Stimulated activated CD4-positive, alpha-beta T cell treated with anti-CD3 and anti-CD28 coated beads, Interleukin-4, amount 100 ng/mL, for 1 hour (primary cell): ENCODE measurements at places on chromosomes 2 and 18.
A peak's percentile ranks its signal among the peaks of the same experiment; 100 is the strongest.

DNA sequence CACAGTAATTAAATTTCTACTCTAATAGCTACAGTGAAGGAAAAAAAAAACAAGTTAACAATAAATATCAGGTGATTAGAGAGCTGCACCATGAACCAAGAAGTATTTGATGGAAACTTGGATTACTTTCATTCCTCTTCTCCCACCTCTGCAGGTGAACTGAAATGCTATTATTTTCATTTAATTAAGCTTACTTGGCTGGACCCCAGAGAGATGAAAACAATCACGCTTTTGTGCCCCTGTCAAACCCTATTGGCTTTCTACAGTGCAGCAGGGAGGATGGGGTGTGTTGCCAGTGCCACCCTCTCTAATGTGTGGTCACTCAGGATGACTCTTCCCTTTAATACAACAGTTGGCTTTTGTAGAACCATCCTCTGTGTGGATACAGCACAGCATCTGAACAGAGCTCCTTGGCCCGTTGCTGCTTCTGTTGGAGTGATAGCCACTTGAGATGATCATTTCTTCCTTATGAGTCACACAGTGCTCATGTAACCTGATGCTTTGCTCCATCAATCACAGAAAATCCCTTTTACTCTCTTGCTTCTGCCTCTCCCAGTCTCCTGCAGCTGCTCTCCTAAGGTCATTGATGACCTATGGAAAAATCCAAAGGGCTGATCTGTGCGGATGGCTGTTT, 5.5 kb upstream of the ARL4C start:
- DNase-seq: no peak

- no peak for DNase-seq
Measured at GRCh38 chr2:109131777-109132176, 2.8 kb downstream of the SH3RF3 start.

DNA sequence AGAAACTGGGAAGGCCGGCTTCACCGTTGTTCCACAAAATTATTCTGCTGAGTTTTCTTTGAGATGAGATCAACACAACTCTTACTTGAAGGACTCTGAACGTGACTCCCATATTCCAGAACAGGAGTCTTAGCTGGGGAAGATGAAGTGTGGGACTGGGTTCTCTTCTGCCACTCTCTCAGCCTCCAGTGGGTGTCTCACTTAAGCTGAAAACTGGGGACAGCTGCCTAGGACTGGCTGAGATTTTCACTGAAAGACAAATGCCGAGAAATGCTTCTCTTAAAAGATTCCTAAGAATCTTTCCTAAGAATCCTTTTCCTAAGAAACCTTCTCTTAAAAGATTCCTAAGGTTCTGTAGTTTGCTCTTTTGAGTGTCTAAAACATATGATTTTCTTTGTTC, 156.6 kb upstream of the LHCGR start:
- DNase-seq: no peak

DNA sequence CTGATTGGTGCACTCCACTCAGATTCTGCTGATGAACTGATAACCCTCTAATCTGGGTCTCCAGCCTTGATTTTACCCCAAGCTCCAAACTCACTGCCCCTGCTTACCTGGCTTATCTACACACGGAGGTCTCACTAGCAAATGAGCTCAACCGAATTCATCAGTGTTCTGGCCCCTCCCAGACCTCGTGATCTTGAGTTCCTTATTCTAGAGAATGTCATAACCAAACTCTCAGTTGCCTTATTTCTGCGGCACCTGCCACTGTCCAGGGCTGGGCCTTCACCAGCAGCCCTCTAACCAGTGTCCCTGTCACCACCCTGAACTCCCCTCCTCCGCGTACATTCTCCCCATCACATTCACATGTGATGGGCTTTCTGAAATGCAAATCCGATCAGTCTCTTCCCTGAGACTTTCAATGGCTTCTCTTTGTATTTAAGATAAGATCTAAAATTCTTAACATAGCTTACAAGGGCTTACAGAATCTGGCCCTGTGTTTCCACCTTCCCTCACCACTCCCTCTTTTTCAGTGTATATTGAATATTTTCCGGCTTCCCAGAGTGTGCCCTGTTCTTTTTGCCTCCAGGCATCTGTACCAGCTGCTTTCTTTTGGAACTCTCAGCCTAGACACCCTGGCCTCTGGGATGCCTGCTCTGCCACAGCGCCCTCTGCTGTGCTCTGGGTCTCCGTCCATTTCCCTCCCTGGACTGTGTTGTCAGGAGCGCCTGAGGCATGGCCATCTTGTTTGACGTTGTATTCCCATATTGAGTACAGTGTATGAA, 31.1 kb downstream of the NAB1 start:
- DNase-seq: peak; percentile 41

- DNase-seq: no peak
Measured at GRCh38 chr2:167115541-167115940, 227.3 kb downstream of the XIRP2 start.

DNA sequence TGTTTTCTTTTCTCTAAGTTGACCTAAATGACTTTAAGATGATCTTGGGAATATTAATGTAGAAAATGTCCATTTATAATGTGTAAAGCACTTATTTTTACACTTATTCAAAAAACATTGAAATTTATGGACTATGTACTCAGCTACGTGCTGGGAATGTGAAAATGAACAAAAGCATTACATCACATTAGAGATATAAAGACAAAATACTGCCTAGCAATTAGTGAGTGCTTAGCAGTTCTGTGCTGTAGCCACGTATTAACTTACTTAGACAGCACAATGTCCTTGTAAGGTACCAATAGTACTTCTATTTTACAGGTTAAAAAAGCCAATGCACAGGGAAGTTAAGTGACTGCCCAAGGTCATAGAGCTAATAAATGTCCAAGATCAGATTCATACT, 103.8 kb upstream of the TTN start:
- DNase-seq: no peak

GRCh38 chr2:162062559-162062958, 11.5 kb downstream of the DPP4 start:
- DNase-seq: no peak

DNA sequence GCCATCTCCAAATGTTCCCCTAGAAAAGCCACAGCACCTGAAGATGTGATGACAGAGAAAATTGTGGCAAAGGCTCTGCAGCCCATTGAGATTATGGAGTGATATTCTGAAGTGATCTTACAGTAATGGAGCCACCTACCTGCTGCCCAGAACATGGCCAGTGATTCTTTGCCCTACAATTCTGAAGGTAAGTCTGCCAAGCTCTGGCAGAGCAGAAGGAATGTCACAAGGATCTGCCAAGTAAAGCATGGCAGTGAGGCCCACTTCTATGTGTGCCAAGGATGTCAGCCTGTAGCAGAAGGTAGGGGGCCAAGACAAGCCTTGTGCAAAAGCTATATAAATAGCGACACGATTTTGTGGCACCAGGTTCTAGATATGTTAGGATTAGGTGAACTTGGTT, 155.1 kb downstream of the RND3 start:
- DNase-seq: no peak

DNA sequence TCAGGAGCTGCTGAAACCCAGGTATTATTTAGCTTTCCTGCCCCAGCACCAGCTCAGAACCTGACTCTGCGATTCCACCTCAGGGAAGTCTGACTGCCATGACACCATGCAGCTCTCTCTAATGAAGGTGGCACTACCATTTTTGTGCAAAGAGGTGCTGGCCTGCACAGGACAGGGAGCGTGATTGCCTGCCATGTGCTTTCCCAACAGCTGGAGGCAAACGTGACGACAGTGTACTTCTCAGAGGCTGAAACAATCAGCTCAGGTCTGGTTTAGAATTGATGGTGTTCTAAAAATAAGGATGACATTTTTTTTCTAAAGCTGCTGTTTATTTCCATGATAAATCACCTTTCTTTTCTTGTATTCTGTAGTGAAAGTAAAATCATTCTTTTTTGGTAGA, 75.2 kb upstream of the TTC39C start:
- no peak for DNase-seq

DNA sequence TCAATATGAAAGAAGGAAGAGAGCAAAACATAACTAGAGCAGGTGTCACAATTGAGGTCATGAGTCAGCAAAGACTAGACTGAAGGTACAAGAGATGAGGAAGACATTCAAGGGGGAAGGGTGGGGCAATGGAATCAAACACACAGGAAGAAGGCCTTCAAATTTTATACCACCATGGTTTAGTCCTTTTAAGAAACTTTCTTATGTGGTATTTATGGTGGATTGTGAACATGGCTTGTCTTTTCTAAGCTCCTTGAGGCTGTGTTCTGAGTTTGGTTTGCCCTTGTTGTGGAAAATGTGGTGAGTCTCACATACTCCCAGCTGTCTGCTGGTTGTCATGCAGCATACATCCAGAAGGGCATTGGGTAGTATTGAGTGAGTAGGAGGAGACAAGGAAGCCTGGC, 62.1 kb downstream of the NABP1 start:
- DNase-seq: no peak

GRCh38 chr2:227163485-227163997, 464 bp downstream of the COL4A4 start:
- no peak for DNase-seq

DNA sequence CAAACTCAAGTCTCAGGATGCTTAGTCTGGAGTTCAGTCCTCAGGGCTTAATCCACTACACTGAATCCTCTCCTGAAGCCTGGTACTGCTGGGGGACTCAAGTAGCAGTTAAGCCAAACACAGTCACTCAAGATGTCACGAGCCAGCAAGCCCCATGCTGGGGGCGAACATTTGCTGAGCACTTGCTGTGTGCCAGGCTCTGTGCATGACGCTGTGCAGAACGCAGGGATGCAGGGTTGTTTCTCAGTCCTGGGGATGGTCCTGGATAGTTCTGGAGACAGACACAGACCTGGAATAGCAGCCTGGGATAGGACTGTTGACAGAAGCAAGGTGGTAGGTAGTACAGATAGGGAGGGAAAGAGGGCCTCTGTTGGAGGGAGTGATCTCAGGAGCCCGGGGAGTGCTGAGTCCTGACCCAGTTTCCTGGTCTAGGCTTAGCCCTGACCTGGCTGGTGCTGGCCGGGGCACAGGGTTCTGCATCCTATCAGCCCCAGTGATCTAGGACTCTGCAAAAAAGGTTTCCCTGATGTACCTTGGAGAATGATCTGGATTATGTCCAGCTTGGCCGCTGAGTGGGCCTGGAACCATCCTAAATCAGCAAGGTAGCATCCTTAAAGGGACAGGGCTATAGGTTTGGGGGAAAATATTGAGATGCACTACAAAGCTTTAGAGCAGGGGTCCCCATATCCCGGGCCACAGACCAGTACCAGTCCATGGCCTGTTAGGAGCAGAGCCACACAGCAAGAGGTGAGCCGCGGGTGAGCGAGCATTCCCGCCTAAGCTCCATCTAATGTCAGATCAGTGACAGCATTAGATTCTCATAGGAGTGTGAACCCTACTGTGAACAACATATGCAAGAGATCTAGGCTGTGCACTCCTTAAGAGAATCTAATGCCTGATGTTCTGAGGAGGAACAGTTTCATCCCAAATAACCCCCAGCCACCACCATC, 54.7 kb upstream of the OTOF start:
- no peak for DNase-seq

GRCh38 chr2:41180387-41180786, 728.5 kb upstream of the SLC8A1 start:
- DNase-seq: no peak

DNA sequence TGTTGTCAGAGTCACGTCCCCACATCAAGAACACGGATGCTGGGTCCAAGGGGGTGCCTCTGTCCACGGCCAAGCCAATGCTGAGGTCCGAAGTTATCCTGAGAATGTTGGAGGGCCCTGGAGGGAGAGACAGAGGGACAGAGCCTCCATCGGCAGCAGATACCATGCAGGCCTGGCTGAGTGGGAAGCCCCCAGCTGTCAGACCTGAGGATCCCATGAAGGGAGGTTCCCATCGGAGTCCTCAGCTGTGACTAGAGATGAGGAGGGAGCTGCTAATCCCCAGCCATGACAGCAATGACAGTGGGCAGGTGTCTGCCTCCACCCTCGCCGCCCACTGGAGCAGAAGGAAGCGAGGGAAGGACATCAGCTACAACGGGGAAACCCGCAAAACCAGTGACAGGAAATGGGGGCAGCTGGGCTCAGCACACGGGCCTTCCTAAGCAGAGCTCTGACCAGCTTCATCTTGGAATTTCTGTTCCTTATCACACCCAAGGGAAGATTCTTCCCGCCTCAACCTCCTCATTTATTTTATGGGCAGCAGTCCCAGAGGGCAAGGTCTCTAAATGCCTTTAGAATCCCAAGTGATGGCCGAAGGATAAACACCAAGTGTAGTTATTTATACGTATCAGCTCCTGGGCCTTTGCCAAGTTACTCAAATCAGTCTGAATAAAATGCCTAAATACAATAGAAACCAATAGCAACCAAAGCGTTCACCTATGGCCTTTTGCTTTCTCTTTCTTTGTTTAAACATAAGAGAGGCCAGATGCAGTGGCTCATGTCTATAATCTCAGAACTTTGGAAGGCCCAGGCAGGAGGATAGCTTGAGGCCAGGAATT, 32.2 kb downstream of the FAM178B start:
- no peak for DNase-seq

- DNase-seq: no peak
Measured at GRCh38 chr18:8659609-8660242, 45.6 kb upstream of the MTCL1 start.

DNA sequence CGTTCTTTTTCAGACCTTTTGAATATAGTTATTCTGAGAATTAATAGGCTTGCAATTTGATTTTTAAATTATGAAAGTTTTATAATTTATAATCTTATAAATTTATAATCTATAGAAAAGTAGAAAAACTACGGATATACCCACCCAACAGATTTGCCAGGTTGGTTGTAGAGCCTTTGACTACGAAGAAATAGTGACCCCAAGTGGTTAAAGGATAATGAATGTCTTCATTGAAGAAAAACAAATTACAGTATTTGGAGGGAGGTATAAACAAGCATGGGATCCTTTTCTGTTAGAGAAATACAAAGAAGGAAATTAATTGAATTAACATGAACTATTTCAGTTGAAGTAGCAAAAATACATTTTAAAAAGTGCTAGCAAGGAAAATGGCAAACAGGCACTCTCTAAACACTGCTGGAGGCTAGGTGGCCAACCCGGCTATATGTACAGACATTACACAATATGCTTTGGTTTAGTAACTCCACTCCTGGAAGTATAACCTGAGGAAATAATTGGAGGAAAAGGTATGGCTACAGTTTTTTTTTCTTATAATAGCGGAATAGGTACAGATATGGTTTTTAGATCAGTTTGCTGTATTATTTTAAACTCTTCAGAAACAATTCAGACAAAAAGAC, 110.9 kb downstream of the MIB1 start:
- no peak for DNase-seq

- DNase-seq: no peak
Measured at GRCh38 chr2:151947813-151948165, 119.6 kb upstream of the ARL5A start.

- DNase-seq: peak; percentile 73
Measured at GRCh38 chr2:230658877-230659652, 53.6 kb upstream of the CAB39 start.

- no peak for DNase-seq
Measured at GRCh38 chr2:190637281-190637734, 11.6 kb upstream of the NAB1 start.

- DNase-seq: no peak
Measured at GRCh38 chr2:219017201-219017931, 23.9 kb downstream of the CFAP65 start.

GRCh38 chr2:153584244-153584643, 105.7 kb upstream of the RPRM start:
- DNase-seq: no peak

- DNase-seq: no peak
Measured at GRCh38 chr18:45863469-45863868, 38.0 kb downstream of the SIGLEC15 start.
